ENCODE measurements at places on chromosomes 3 and 15.

GRCh38 chr3:81620849-81621248, 140.6 kb downstream of the GBE1 start:
- no peak for DNase-seq

DNA sequence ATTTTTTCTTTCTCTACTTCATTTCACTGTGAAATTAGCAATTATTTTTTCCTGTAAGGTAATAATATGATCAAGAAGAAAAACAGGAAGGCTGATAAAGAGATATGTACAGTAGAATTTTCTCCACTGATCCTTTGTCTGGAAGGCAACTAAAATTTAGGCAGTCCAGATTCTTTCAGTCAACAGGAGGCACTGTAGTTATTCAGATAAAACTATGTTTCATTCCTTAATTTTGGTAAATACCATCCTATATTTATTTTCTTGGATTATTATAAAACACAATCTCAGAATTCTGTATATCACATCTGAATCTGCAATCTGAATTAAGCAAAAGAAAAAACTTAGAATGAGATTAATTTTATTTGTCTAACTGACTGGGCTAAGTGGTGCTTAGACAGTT, 343.2 kb downstream of the LSAMP start:
- no peak for DNase-seq

DNA sequence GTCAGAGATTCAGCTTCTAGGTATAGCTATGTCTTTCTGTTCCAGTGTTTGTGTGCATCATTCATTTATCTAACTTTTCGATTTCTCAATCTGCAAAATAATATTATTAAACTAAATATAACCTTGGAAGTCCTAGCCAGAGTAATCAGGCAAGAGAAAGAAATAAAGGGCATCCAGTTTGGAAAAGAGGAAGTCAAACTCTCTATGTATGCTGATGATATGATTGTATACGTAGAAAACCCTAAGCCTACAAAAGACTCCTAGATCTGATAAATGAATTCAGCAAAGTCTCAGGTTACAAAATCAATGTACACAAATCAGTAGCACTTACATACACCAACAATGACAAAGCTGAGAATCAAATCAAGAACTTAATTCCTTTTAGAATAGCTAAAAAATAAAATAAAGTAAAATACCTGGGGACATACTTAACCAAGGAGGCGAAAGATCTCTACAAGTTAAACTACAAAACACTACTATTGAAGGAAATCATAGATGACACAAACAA, 718.2 kb downstream of the NTRK3 start:
- no peak for DNase-seq

GRCh38 chr15:39543651-39544050, 37.2 kb upstream of the THBS1 start:
- no peak for DNase-seq

DNA sequence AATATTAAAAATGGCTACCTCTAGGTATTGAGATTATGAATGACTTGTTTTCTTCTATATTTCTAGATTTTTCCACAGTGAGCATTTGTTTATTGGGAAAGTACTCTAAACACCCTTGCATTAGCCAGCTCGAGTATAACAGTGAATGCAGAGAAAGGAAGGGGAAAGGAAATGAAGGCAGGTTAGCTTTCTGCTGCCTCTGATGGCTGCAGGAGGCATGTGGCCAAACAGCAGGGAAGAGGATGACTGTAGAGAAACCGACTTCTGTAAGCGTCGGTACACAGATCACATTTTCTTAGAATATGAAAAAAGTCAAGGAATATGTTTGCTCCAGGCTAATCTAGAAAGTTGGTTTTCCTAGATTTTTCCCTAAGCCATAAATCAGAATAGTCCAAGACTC, 19.8 kb downstream of the GNB5 start:
- DNase-seq, result no peak

DNA sequence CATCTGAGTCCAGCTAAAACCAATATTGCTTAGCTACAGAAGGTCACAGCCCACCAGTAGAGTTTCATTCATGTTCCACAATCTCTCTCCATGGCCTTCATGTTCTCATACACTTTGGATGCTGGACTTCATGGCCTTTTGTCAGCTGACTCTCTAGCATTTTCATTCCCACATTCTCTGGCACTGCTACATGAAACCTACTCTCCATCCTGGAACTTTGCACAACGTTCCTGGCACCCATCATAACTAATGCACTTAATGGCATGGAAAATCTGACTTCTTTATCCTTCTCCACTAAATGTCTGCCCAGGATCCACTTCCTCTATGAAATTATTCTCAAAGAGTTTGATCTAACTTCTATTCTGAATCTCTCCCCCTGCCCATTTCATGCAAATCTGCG, 56.9 kb downstream of the SLC9A9 start:
- DNase-seq, result no peak

GRCh38 chr3:128551451-128551850, 58.5 kb upstream of the GATA2 start:
- DNase-seq, result no peak

- peak; percentile 7 for DNase-seq
These were observed 7.2 kb downstream of the LIPC start for GRCh38 chr15:58438956-58439355.

GRCh38 chr3:15443826-15444524, 16.6 kb downstream of the EAF1 start:
- DNase-seq, result no peak

Measured in NCI-H526 (cell line).